ENCODE measurements at places on chromosomes 3 and 15. TPM values are rescaled to one million over a fixed set of nuclear protein-coding genes. Genes with fewer than 3 reads are reported as not detected.

EXD1 gene
- total RNA-seq = not detected

PLSCR4 gene
- total RNA-seq = 11.0 TPM

ERICH6 gene
- total RNA-seq = under 0.01 TPM

NR1I2 gene
- not detected for total RNA-seq

TFRC gene
- 191 TPM for total RNA-seq

TMC3 gene
- not detected for total RNA-seq

FAM81A gene
- 3.3 TPM for total RNA-seq

All from subcutaneous preadipocyte (primary cell).